ENCODE measurements at places on chromosomes 2 and 18.

DNA sequence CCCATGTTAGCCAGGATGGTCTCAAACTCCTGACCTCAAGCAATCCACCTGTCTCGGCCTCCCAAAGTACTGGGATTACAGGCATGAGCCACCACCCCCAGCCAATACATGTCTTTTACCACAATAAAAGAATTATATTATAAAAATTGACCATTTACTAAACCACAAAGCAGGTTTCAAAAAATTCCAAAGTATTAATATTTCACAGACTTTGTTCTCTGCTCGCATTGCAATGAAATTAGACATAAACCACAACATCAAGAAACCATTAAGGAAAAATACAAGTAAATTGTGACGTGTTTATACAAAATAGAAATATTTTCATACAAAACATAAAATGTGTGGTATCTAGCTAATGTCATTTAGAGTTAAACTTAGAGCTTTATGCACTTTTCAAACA is 13.4 kb upstream of the MAPRE3 start:
- DNase-seq: no peak

- DNase-seq: no peak
These were observed 28.6 kb downstream of the TEX44 start for GRCh38 chr2:231621051-231621879.

DNA sequence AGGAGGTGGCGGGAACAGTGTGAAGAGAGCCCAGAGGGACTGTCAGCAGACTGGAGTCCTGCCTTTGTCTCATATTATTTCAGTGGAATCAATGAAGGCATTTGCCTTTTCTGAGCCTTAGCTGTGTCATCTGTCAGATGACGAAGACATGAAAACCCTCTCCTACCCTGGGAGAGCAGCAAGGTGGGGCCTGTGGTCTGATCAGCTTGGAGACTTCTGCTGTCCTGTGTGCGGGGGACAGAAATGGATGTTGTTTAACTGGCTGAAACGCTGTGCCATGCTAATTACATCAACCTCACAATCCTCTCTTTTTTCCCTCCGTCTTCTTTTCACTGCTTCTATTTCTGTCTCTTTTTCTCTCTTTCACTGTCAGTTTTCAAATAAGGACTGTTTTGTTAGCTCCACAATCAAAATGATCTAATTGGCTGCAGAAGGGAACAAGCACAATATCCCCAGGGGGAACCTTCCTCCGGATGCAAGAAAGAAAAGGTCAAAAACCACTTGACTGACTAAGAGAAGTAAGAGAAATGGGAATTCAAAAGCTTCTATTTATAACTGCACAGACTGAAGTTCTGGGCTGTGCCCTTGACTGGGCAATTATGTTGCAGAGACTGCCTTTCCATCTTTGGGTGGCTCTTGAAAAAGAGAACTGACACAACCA is 340.1 kb downstream of the CLIP4 start:
- DNase-seq: peak; percentile 13

GRCh38 chr2:88831792-88832248 is 140.3 kb downstream of the RPIA start:
- no peak for DNase-seq

GRCh38 chr2:231189571-231190495 is 8.6 kb upstream of the ARMC9 start:
- peak; percentile 36 for DNase-seq

- DNase-seq: no peak
These were observed 398.8 kb downstream of the ARHGAP15 start for GRCh38 chr2:143528021-143528420.

DNA sequence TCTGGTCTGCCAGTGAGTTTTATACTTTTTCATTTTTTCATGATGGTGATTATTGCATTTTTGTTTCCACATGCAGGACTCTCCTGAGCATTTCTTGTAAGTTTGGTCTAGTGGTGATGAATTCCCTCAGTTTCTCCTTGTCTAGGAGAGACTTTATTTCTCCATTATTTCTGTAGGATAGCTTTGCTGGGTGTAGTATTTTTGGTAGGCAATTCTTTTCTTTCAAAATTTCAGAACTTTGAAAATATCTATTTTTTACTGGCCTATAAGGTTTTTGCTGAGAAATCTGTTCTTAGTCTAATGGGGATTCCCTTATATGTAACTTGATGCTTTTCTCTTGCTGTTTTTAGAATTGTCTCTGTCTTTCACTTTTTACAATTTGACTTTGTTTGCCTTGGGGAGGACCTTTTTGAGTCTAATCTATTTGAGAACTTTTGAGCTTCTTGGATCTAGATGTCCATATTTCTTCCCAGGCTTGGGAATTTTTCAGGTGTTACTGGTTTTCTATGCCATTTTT is 149.1 kb downstream of the UBR3 start:
- DNase-seq: no peak

DNA sequence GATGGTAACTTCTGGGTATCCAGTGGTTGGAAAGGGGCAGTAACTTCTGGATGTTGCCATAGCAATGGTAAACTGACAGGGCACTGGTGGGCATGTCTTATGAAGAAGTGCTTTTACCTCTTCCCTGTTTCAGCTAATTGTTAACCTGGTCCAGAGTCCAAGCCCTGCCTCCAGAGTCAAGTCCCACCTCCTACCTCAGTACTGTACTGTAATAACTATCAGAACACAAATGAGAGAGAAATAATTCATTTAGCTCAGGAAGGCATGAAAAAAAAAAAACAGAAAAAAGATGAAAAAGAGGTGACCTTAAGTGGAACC is 237.0 kb downstream of the ZNF804A start:
- no peak for DNase-seq

DNA sequence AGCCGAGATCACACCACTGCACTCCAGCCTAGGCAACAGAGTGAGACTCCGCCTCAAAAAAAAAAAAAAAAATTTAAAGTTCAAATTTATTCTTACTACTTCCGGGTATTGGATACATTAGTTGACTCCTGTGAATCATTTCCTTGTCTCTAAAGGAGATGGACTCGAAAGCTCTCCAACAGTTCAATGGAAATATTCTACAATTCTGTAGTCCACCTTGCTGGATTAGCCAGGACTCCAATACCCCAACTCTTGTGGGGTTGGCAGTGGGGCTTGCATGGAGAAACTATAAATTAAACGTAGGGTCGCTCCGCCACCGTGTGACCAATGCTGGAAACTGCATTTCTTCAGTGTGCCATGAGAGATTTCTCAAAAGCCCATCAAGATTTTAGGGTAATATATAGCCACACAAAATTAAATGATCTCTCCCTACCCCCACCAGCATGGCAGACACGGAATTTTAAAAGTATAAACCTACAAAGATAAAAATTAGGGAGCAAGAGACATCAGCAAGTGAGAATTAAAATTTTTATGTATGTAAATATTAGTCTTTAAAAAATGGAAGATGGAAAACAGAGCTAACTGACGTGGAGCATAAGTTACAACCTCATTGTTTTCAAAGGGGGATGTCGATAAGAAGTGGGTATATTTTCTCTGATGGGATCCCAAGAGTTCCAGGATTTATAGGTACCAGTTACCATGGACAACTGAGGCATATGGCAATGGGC is 27.8 kb upstream of the GAREM2 start:
- DNase-seq: no peak

DNA sequence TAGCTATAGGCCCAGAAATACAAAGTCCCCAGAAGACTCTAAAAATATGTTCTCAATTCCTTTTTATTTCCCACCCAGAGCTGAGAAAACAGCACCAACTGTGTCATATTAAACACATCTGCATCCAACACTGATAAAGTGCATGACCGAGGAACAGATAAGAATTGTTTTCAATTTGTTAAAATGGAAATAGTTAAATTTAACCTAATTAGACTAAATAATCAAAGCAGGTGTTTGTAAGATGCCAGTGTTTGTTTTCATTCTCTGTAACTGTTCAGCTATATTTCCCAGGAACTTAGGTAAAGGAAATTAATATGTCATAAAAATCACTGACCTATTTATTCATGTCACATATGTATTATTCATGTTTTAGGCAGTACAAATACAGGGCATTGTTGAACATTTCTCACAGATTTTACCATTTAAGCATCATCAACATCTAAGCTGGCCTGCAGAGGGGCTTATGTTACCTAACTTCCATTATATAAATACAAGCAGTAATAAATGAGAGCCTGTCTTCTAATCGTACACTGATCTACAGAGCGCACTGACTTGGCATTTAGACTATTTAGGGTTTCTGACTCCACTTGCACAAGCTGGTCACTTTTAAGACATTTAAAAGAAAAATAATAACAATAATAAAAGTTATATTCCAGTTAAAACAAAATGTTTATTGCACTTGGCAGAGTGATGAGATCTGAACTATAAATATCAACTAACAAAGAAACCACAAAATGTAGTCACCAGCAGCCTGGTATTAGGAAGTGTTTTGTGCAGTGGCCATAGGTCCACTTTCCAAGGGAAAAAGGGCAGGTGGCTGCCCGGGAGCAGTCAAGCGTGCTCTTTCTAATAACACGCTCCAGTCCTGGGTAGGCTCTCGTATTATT is 86.6 kb upstream of the ZFP36L2 start:
- no peak for DNase-seq

GRCh38 chr18:47800248-47800647 is 130.2 kb downstream of the SMAD2 start:
- no peak for DNase-seq

DNA sequence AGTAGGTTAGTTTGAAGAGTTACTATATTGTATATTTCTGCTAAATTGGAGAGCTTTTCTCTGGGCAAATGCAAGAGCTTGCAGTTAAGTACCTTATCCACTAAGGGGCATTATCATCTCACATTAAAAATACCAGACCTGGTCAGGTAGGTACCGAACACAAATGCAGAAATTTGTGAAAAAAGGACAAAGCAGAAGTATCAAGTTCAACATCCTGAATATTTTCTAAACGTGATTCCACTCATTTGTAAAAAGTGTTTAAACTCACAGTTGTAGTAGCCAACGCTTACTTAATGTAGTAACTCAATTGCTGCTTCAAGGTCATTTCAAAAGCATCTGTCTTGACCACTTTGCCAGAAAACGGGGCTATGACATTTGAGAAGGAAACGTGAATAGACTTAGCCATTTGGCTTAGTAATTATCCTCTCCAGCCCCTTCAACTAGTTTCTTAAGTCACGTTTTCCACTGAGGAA is 52.1 kb downstream of the CYRIA start:
- no peak for DNase-seq

- no peak for DNase-seq
These were observed 365.5 kb downstream of the SETBP1 start for GRCh38 chr18:45046228-45046627.

- DNase-seq: no peak
These were observed 134.4 kb downstream of the COL4A4 start for GRCh38 chr2:227029426-227030105.

DNA sequence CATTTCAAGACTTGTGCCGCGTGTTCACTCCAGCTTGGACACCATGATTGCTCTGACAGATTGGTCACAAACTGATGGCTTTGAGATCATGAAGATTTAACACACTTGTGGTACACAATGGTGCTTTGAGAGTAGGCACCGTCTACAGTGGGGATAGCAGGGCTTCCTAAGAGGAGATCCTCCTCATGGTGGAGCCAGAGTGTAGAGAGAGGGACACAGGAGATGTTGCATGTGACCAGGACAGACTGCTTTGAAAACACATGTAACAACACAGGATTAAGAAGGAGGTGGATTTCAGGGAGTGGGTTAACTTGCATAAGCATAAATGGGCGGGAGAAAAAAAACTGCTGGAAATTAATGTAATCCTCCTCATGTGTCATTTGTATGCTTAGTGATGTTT is 95.7 kb upstream of the LINC00305 start:
- DNase-seq: no peak

GRCh38 chr2:65353927-65354326 is 78.5 kb downstream of the SPRED2 start:
- DNase-seq: no peak

GRCh38 chr18:34509163-34509562 is 200.9 kb upstream of the DTNA start:
- DNase-seq: no peak

GRCh38 chr18:27599202-27599829 is 414.2 kb upstream of the CHST9 start:
- DNase-seq: peak; percentile 12

- DNase-seq: no peak
These were observed 45.8 kb upstream of the PTPRM start for GRCh38 chr18:7521226-7521856.

- no peak for DNase-seq
These were observed 47.9 kb upstream of the CCDC150 start for GRCh38 chr2:196591621-196592022.

DNA sequence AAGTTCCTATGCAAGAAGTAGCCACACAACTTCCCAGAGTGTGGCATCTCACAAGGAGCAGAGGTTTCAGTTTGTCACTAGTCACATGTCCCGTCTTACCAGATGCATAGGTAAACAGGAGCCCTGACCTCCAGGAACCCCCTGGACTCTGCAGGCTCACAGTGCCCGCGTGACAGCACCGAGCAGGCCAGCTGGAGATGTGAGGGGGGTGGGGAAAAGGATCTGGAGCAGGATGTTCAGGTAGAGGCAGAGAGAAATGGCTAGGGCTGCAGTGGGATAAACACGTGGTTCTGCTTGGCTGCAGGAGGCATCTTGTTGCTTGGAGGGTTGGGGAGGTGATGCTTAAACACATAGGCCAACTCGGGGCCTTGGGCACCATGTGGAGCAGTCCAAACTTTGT is 54.2 kb downstream of the IMPA2 start:
- no peak for DNase-seq

DNA sequence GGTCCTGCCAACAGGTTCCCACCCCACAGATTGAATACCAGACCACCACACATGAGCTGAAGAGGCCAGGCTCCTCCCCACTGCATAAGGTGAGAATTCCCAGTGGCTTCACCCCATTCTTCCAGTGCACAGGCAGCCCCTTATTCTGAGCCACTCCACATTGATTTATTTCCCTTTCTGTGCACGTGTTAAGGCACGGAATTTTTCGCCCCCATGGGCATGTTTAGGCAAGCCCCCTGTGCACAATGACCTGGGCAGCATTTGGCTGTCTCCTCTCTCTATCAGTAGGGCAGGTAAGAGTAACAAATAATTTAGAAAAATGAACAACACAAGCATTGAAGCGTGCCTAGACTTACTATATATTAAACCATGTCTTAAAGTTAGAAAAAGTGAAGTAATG is 15.2 kb upstream of the CHAC2 start:
- DNase-seq: no peak

GRCh38 chr18:31680831-31681568 is 3.4 kb downstream of the B4GALT6 start:
- no peak for DNase-seq

GRCh38 chr2:199191461-199191860 is 266.3 kb downstream of the SATB2 start:
- DNase-seq: no peak

DNA sequence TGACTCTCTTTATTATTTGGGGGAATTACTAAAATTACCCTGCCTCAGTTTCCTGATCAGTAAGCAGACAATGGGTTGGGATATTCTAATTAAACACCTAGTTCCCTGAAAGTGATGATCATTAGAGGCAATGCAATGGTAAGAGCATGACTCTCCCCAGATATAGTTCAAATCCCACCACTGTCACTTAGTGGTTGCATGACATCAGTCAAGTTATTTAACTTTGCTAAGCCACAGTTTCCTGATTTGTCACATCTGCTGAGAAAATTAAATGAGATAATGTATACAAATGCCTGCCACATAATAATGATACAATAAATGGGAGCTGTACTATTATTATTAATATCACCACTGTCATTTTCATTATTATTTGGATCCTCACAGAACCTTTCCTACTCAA is 29.9 kb downstream of the ZEB2 start:
- DNase-seq: no peak

- DNase-seq: no peak
These were observed 18.5 kb downstream of the LDLRAD4 start for GRCh38 chr18:13237073-13237472.
